ENCODE measurements at places on chromosomes 4 and X. TPM values are rescaled to one million over a fixed set of nuclear protein-coding genes. Genes with fewer than 3 reads are reported as not detected.

The GNRHR gene
- not detected for total RNA-seq

The DMRTC1 gene
- not detected for total RNA-seq

The SASH3 gene
- total RNA-seq, result not detected

The SLC9B1 gene
- total RNA-seq, result 1.3 TPM

The LRP2BP gene
- 0.71 TPM for total RNA-seq

The FGF5 gene
- not detected for total RNA-seq
